ENCODE measurements at places on chromosomes 12 and 14. TPM values are rescaled to one million over a fixed set of nuclear protein-coding genes. Genes with fewer than 3 reads are reported as not detected.

Gene PTHLH
- total RNA-seq = 14.2 TPM

Gene CMA1
- total RNA-seq = not detected

Gene FOXM1
- 90.9 TPM for total RNA-seq

Gene FBXO21
- total RNA-seq = 36.2 TPM

Gene PDE3A
- total RNA-seq = 2.9 TPM

Gene KERA
- not detected for total RNA-seq

Gene C3AR1
- not detected for total RNA-seq

Gene CELA1
- not detected for total RNA-seq

Gene ZNF891
- 0.29 TPM for total RNA-seq

Gene GLT1D1
- not detected for total RNA-seq

Gene CAPS2
- 0.99 TPM for total RNA-seq

Gene WNT1
- total RNA-seq = 0.09 TPM

Gene ART4
- total RNA-seq = not detected

Gene SERPINA4
- 0.03 TPM for total RNA-seq

Gene KRT77
- total RNA-seq = not detected

Gene CCDC196
- total RNA-seq = not detected

Gene SRGAP1
- total RNA-seq = 12.2 TPM

Gene BDKRB2
- 1.0 TPM for total RNA-seq

Gene EML1
- 29.0 TPM for total RNA-seq

Gene PTGER2
- total RNA-seq = 3.8 TPM

Gene PLD4
- total RNA-seq = 0.06 TPM

Gene SERPINA10
- not detected for total RNA-seq

Gene LIN7A
- total RNA-seq = 0.35 TPM

Gene TAS2R31
- 0.16 TPM for total RNA-seq

Gene KLRC1
- not detected for total RNA-seq

Gene B4GALNT1
- 42.2 TPM for total RNA-seq

Gene FGF23
- total RNA-seq = not detected

Gene HOXC6
- 4.9 TPM for total RNA-seq

Gene ADAM21
- total RNA-seq = not detected

Gene CD163L1
- 0.53 TPM for total RNA-seq

Gene CCDC38
- 0.09 TPM for total RNA-seq

Gene PTPRR
- 0.15 TPM for total RNA-seq

Gene GPR132
- 0.68 TPM for total RNA-seq

Gene NUAK1
- total RNA-seq = 5.0 TPM

Gene PIWIL1
- total RNA-seq = 0.05 TPM

Gene GUCY2C
- not detected for total RNA-seq

Gene IL26
- total RNA-seq = not detected

Gene FGF6
- not detected for total RNA-seq

Gene GPR84
- not detected for total RNA-seq

Gene MYBPC1
- total RNA-seq = 0.07 TPM

Gene ACSM4
- not detected for total RNA-seq

Gene ADCY4
- total RNA-seq = not detected

Gene GLIPR1L2
- 0.20 TPM for total RNA-seq

Gene MEG3
- total RNA-seq = 34.5 TPM

Gene PAX9
- 3.4 TPM for total RNA-seq

Gene DEPDC4
- 1.2 TPM for total RNA-seq

Gene RNASE7
- not detected for total RNA-seq

Gene NRDE2
- 8.7 TPM for total RNA-seq

Gene ERP27
- not detected for total RNA-seq

Gene DEGS2
- 2.1 TPM for total RNA-seq

Gene OTOGL
- total RNA-seq = not detected

Gene GXYLT1
- 11.2 TPM for total RNA-seq

Gene SLC17A8
- total RNA-seq = 0.06 TPM
